ENCODE measurements at places on chromosomes 7 and 10. TPM values are rescaled to one million over a fixed set of nuclear protein-coding genes. Genes with fewer than 3 reads are reported as not detected.
A peak's percentile ranks its signal among the peaks of the same experiment; 100 is the strongest.

PVRIG gene
- not detected for total RNA-seq

EN2 gene
- total RNA-seq, result 0.11 TPM

PKD2L1 gene
- total RNA-seq, result not detected

CCL24 gene
- not detected for total RNA-seq

OR2A42 gene
- not detected for total RNA-seq

NEUROG3 gene
- total RNA-seq, result not detected

TMEM139 gene
- 8.8 TPM for total RNA-seq

COL28A1 gene
- 1.9 TPM for total RNA-seq

CDNF gene
- total RNA-seq, result 1.5 TPM

GRCh38 chr7:50762337-50762736 lies 20.4 kb downstream of the GRB10 start:
- DNase-seq, result no peak

GRCh38 chr10:33643042-33643441 lies 308.6 kb upstream of the NRP1 start:
- DNase-seq, result no peak

- DNase-seq, result no peak
Measured at GRCh38 chr10:26468700-26469099, 30.6 kb downstream of the APBB1IP start.

- DNase-seq, result peak; percentile 16
Measured at GRCh38 chr10:102615361-102615760, 28.9 kb upstream of the TRIM8 start.

DNA sequence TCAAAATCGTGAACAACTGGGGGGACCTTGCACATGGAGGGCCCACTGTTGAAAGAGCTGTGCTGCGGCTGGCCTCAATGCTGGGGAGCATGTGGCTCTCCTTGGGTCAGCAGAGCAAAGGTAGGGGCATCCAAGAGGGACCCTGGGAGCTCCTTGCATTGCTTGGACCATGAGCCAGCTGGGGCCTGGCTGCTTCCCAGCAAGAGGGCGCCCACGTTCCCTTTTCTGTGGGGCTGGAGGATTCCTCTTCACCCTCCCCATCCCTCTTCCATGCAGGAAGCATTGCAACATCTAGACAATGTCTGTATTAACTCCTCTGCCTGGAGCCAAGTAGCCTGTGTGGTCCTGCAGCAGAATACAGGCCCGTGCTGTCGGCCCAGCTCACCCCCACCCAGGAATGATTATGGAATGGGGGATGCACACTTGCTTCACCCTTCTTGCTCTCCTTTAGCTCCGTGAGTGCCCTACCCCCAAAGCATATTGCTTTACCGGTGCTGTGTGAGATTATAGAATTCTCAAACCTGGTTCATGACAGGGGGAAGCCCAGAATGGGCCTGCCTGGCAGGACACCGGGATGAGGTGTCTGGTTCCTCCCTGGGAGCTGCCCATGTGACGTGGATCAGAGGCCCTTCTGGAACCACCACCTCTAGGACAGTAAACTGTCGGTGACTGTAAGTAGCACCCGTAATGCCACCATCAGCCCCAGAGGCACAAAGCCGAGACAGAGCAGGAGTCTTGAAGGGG lies 61.9 kb downstream of the SYPL1 start:
- no peak for DNase-seq

GRCh38 chr10:1212571-1213141 lies 156.5 kb downstream of the WDR37 start:
- DNase-seq, result no peak

GRCh38 chr10:94602729-94603515 lies 57.3 kb downstream of the HELLS start:
- no peak for DNase-seq

GRCh38 chr7:96120445-96121225 lies 201.3 kb downstream of the SLC25A13 start:
- no peak for DNase-seq

GRCh38 chr7:138608275-138608674 lies 92.9 kb downstream of the SVOPL start:
- no peak for DNase-seq

GRCh38 chr7:80929619-80930018 lies 10.8 kb upstream of the SEMA3C start:
- DNase-seq, result no peak

DNA sequence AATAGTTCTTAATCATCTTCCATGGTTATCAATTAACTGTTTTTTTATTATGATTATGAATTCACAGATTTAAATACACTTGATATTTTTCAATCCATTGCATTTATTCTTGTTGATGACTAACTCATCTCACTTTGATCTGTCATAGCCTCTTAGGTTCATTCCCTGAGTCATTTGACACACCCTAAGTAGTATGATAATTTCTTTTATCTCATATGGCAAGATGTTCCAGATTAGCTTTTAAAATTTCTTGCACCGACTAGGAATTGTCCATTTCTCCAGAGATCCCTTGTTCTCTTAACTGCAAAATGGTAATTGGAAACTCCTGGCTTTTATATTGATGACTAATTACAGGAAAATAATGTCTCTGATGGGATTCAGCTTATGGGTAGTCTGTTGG lies 87.6 kb upstream of the CCDC6 start:
- no peak for DNase-seq

DNA sequence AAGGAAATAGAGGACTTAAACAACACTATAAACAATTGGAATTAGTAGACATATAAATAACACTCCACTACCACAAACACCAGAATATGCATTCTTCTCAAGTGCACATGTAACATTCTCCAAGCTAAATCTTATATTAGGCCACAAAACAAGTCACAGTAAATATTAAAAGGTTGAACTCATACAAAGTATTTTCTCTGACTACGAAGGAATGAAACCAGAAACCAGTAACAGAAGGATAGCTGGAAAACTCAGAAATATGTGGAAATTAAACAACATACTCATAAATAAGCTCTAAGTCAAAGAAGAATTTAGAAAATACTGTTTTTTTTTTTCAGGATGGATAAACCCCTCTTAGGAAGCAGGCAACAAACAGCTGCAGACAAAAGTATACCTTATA lies 77.4 kb upstream of the IGFBP3 start:
- DNase-seq, result no peak

Data from left ventricle myocardium inferior (tissue), 1 donor.